ENCODE measurements at places on chromosomes 1 and 21. TPM values are rescaled to one million over a fixed set of nuclear protein-coding genes. Genes with fewer than 3 reads are reported as not detected.

DNA sequence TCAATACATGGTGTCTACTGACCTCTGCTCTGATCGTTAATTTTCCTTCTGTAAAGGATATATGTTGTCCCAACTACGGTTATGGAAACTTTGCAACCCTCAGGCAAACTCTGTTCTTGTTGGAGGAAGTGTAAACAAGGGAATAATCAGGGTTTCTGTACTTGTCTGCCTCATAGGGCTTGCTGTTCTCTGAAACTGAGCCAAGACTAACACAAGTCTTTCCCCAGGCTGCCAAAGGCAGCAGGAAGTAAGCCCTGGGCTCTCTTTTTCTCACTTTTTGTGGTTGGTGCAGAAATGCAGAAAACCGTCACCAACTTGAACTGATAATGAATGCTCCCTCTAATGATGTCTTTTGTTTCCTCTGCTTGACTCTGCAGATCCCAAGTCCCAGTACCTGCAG is 7.6 kb downstream of the CYP4X1 start:
- no peak for DNase-seq

Gene ERICH3
- total RNA-seq: 0.49 TPM

Gene NBPF4
- total RNA-seq: not detected

DNA sequence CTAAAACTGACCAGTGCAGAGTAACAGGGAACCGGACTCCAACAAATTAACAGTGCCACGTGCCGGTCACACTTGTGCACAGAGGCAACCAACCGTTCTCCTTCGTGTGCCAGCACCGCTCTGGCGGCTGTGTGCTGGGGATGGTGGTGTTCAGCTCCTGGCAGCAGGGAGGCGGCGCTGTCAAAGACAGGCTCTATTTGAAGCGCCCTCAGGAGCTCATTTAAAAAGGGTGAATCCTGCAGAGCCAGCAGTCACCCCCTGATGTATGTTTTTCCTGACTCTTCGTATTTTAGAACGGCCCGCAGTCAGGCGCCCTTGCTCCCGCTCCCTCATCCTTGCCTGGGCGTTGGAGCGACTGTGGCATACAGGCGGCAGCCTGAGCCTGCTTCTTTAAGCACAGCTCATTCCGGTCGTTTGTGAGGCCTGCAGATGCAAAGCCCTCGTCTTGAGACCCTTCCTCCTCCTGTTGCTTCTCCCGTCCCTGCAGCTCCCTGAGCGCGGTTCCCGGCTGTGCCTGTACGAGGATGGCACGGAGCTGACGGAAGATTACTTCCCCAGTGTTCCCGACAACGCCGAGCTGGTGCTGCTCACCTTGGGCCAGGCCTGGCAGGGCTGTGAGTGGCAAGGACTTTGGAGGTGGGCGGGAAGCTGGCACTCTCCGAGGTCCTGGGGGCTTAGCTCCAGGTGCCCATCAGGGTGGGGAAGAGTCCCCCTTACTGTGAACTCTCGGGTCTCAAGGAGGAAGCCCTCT is 1.1 kb downstream of the DFFB start:
- no peak for DNase-seq

DNA sequence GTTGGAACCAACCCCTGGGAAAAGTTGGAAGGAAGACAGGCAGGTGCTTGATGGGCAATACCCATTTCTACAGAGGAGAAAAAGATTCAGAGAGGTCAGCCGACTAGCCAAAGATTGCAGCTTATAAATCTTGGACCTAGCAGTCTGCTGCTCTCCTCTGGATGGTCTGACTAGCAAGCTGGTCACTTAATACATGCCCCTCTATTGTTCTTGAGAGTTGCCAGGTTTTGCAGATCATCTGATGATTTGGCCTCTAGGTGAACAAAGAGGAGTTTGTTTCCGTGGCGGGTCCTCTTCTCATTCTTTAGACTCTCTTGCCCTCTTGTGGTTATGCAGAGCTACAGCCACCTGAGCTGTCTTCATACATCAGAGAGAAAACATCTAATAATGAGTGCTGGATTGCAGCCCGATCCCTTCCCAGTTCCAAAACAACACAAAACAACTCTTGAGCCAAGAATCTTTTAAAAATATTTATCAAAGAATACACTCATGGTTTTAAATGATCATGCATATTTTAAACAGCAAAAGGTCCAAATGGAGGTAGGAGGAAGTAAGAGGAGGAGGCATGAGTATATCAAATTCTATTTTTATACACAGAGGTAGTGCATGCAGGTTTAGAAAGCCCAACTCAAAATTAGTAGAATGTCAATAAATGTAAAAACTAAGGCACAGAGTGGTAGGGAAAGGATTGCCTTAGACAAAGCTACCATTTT is 115.7 kb downstream of the SLC30A10 start:
- DNase-seq: no peak

Gene DTL
- total RNA-seq: 7.4 TPM

- peak; percentile 89 for DNase-seq
Measured at GRCh38 chr1:216600730-216601609, 122.3 kb downstream of the ESRRG start.

GRCh38 chr1:94623560-94624148 is 82.1 kb upstream of the F3 start:
- DNase-seq: no peak

Gene MAPKAPK2
- total RNA-seq: 51.1 TPM

- DNase-seq: no peak
Measured at GRCh38 chr1:220775240-220775853, 11.4 kb upstream of the MTARC1 start.

Gene TSPEAR
- total RNA-seq: not detected

Data from vagina (tissue), 2 donors.